ENCODE measurements at places on chromosomes 3 and 15. TPM values are rescaled to one million over a fixed set of nuclear protein-coding genes. Genes with fewer than 3 reads are reported as not detected.

DNA sequence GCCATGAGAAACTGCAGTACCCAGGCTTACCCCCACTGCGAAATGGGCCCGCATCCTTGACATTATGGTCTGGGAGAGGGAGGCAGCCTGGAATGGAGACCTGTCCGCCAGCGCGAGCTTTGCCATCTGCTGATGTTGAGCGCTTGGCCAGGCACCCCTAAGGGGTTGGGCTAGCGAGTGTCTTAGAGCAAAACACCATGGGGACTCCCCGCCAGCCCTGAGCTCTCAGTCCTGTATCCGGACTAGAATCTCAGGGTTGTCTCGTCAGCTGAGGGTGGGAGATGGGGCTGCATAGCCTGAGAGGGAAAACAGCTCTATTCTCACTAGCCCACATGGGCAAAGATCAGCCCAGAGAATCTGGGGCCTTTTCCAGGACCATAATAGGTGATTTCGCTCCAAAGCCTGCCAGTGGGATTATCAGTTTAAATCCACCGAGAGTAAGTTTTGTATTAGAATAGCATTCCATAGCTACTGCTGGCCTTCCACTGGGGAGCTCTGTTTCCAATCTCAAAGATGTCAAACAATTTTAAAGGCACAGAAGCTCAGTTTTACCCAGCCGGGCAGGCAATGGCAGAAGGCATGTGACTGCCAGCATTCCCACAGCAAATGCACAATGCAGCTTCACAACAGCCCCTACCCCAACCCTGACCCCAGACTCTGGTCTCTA is 167.5 kb upstream of the TPM1 start:
- no peaks in the 10 kb centered on the region for H3K27me3 ChIP-seq
- H3K4me3 ChIP-seq, result no peak overlapping the region
- no peak for DNase-seq
- peaks cover 2% of the 10 kb centered on the region for H3K4me1 ChIP-seq
- peaks cover 14% of the 10 kb centered on the region for H3K36me3 ChIP-seq

DNA sequence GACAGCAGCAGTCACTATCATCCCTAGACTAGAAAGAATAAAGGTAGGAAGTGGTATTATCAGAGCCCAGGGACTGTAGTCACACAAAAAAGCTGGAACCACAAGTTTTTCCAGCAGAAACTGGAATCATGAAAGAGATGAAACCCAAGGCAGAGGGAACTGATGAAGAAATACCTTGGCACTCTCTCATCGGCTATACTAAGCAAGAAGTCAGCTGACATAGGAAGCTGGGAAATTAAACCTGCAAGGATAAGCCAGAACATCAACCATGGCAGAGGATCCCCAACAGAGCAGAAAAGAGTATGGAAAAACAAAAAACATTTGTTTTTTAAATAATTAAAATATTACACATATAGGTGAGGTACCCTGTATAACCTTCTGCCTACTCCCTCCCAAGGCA is 86.5 kb downstream of the AQR start:
- H3K4me1 ChIP-seq, result no peaks in the 10 kb centered on the region
- H3K4me3 ChIP-seq, result no peak overlapping the region
- H3K27ac ChIP-seq, result no peak overlapping the region
- no peak for DNase-seq
- H3K27me3 ChIP-seq, result no peaks in the 10 kb centered on the region
- H3K36me3 ChIP-seq, result peaks cover 71% of the 10 kb centered on the region

DNA sequence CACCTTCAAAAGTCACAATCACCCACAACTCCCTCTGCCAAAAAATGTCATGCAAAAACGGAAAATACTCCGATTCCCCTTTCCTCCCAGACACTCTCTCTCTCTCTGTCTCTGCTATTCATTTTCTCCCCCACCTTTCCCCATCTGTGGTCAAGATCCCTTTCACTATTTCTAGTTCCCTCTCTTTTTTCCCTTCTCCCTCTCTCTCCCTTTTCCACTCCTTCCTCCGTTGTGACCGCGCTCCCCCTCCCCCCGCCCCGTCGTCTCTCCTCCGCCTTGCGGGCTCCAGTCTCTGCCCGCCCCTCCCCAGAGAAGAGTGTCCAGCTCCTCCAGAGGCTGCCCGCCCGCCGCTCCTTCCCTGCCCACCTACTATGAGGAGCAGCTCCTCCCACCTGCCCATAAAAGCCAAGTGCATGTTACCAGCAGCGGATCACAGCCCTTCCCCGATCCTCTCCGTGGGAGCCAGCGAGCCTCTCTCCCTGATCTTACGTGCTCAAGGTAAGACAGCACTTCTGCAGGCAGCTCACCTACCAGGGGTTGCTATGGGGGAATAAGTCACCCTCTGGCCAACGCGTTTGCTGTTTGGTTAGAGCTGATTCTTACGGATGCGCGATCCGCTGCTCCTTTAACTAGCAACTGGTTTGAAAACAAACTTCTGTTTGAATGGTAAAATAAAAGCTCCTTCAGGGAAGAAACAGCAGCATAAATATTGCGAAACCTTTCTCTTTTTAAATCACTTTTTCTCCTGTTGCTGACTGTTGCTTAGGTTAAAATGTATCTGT is at the start of gene COL8A1:
Gene COL8A1, plus strand, starts transcription at position 428 of the 782 bp plus-strand sequence. CDS start 152,089 bp downstream, outside the sequence.
- H3K36me3 ChIP-seq, result no peaks in the 10 kb centered on the region
- H3K27me3 ChIP-seq, result peaks cover 5% of the 10 kb centered on the region
- peaks cover 7% of the 10 kb centered on the region for H3K4me1 ChIP-seq
- peak; percentile 77 for DNase-seq
- H3K27ac ChIP-seq, result no peak within 1 kb of the TSS
- peak within 1 kb of the TSS; percentile 93 for H3K4me3 ChIP-seq

DNA sequence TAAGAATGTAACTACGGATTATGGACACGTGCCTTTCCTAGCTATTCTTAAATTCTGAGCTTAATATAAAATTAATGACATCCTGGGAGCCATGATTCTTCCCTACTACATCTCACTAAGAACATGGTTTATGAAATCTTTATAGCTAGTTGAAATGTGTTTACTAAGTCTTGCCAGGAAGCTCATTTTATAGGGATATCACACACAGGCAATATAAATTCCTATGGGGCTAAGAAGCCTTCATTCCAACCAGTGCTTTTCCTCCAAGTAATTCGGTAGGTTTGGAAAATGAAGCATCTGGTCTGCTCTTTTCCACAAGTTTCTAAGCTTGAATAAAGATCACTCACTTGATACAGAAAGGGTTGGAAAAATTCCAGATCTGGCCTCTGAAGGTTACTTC is 802.6 kb downstream of the FHIT start:
- DNase-seq, result no peak
- H3K27ac ChIP-seq, result no peak overlapping the region
- H3K4me3 ChIP-seq, result no peak overlapping the region
- H3K36me3 ChIP-seq, result no peaks in the 10 kb centered on the region

DNA sequence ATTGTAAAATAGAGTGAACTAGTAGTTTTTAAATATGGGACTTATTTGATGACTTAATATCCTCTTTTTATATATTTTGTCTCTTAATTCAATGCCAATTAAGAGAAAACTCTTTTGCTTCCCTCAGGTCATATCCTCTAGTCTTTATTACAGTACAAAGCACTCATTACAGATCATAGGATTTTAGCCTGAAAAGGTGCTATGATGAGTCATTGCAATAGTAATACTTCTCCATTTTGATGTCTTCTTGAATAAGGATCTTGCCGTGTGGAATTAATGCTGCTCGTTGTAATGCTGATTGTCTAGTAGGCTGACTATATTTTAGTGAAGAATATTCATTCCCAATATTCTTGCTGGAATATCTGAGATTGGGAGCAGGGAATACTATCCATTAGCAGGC is 612.2 kb upstream of the GOLIM4 start:
- no peak for DNase-seq
- 0 out of 2 replicates have a peak, but pooled peaks cover 6% of the 10 kb centered on the region for H3K36me3 ChIP-seq
- H3K4me3 ChIP-seq, result no peak overlapping the region
- no peak overlapping the region for H3K27ac ChIP-seq

- H3K4me3 ChIP-seq, result no peak overlapping the region
- no peak overlapping the region for H3K27ac ChIP-seq
- no peaks in the 10 kb centered on the region for H3K27me3 ChIP-seq
- no peak for DNase-seq
Observed at GRCh38 chr3:115835946-115836345, 212.6 kb downstream of the GAP43 start.

GRCh38 chr3:71636482-71636881 is 53.0 kb upstream of the FOXP1 start:
- no peak overlapping the region for H3K4me3 ChIP-seq
- no peaks in the 10 kb centered on the region for H3K27me3 ChIP-seq
- no peaks in the 10 kb centered on the region for H3K36me3 ChIP-seq
- H3K4me1 ChIP-seq, result no peaks in the 10 kb centered on the region

- H3K4me1 ChIP-seq, result no peaks in the 10 kb centered on the region
- H3K36me3 ChIP-seq, result peaks cover 3% of the 10 kb centered on the region
- no peaks in the 10 kb centered on the region for H3K27me3 ChIP-seq
- no peak overlapping the region for H3K4me3 ChIP-seq
- no peak overlapping the region for H3K27ac ChIP-seq
Observed at GRCh38 chr3:37137516-37137915, 36.9 kb downstream of the LRRFIP2 start.

- H3K4me1 ChIP-seq, result no peaks in the 10 kb centered on the region
- H3K27me3 ChIP-seq, result no peaks in the 10 kb centered on the region
- no peaks in the 10 kb centered on the region for H3K36me3 ChIP-seq
- H3K27ac ChIP-seq, result no peak overlapping the region
Observed at GRCh38 chr15:72970933-72971760, 81.1 kb upstream of the NEO1 start.

DNA sequence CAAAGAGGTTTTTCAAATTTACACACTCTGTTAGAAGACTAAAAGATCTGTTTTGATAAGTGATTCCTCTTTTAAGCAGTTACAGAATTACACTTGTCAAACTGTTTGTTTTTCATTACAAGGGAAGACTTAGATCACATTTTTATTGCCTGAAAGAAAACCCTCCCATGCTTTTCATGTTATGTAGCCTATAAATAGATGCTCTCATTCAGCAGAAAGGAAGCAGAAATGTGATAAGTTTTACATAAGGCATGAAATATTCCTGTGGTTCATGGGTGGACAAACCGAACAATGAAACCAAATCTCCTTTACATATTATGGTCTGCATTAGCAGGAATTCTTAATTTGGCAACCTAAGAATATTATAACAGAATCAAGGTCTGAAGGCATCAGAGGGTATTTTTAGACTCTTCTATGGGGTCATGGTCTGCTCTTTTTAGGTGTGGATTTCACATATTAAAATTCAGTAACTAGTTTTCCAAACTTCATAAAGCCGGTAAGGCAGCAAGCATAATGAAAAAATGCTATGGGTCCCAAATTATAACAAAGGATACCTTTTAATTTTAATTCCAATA is 37.3 kb upstream of the FXR1 start:
- no peak overlapping the region for H3K4me3 ChIP-seq
- H3K27ac ChIP-seq, result no peak overlapping the region
- H3K4me1 ChIP-seq, result no peaks in the 10 kb centered on the region
- H3K36me3 ChIP-seq, result no peaks in the 10 kb centered on the region

GRCh38 chr3:15606434-15606891 is 4.9 kb downstream of the BTD start:
- peaks cover 27% of the 10 kb centered on the region for H3K36me3 ChIP-seq
- no peaks in the 10 kb centered on the region for H3K27me3 ChIP-seq
- no peaks in the 10 kb centered on the region for H3K4me1 ChIP-seq
- H3K4me3 ChIP-seq, result no peak overlapping the region
- H3K27ac ChIP-seq, result no peak overlapping the region

GRCh38 chr3:15241341-15241740 is 35.3 kb downstream of the CAPN7 start:
- peaks cover 41% of the 10 kb centered on the region for H3K36me3 ChIP-seq
- no peak overlapping the region for H3K4me3 ChIP-seq
- H3K4me1 ChIP-seq, result no peaks in the 10 kb centered on the region

DNA sequence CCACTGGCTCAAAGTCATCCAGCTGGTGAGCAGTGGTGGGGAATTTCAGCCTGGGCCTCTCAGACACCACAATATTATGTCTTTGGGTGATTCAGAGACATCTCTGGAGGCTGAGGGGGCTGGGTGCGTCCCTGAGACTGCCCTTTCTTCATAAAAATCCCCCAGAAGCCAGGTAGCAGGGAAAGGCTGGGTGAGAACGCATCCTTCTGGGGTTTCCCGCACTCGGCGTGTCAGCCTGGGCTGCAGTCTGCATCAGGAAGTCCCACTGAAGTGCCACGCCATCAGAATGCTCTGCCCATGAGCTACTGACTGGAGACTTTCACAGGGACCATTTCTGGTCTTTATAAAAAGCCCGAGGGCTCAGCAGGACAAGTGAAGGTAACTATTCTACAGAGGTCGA is 148.8 kb upstream of the SLC6A11 start:
- no peaks in the 10 kb centered on the region for H3K4me1 ChIP-seq
- H3K27me3 ChIP-seq, result no peaks in the 10 kb centered on the region
- DNase-seq, result no peak
- H3K4me3 ChIP-seq, result no peak overlapping the region
- H3K27ac ChIP-seq, result no peak overlapping the region

- no peaks in the 10 kb centered on the region for H3K4me1 ChIP-seq
- DNase-seq, result no peak
- H3K27ac ChIP-seq, result no peak overlapping the region
- H3K36me3 ChIP-seq, result no peaks in the 10 kb centered on the region
- no peaks in the 10 kb centered on the region for H3K27me3 ChIP-seq
Observed at GRCh38 chr3:114974387-114974786, 172.7 kb downstream of the ZBTB20 start.

- DNase-seq, result no peak
- H3K27me3 ChIP-seq, result no peaks in the 10 kb centered on the region
- peaks cover 5% of the 10 kb centered on the region for H3K4me1 ChIP-seq
- no peak overlapping the region for H3K4me3 ChIP-seq
- H3K36me3 ChIP-seq, result no peaks in the 10 kb centered on the region
Observed at GRCh38 chr3:72568083-72568482, 280.2 kb downstream of the SHQ1 start.

- no peaks in the 10 kb centered on the region for H3K4me1 ChIP-seq
- no peaks in the 10 kb centered on the region for H3K27me3 ChIP-seq
- no peaks in the 10 kb centered on the region for H3K36me3 ChIP-seq
- H3K27ac ChIP-seq, result no peak overlapping the region
Observed at GRCh38 chr3:74009961-74010844, 385.5 kb upstream of the PDZRN3 start.

DNA sequence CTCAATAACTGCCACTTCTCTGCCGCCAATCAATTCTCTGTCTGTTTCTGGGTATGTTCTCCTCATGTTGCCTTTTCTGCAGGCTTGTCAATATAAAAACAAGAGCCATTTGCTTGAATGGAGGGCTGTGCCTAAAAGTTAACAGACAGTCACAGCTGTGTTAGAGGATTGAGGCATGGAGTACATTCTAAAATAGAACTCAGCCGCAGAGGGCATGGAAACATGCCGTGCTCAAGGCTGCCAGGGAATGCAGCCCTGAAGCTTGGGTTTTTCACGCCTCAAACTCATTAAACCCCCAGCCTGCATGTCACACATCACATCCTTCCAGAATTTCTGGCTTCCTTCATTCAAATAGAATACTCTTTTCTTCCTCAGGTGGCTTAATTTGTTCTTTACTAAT is 166.6 kb downstream of the TPRG1 start:
- H3K27ac ChIP-seq, result no peak overlapping the region
- DNase-seq, result no peak
- H3K4me3 ChIP-seq, result no peak overlapping the region

CKMT1A gene
- 35.5 TPM for total RNA-seq

SPESP1 gene
- total RNA-seq, result not detected

LIPH gene
- 0.37 TPM for total RNA-seq

ATP13A5 gene
- total RNA-seq, result not detected

CSPG5 gene
- total RNA-seq, result 5.7 TPM

KLHL40 gene
- not detected for total RNA-seq

NR1I2 gene
- total RNA-seq, result not detected

All from H9 (cell line).